ENCODE measurements at places on chromosomes 7 and 10. TPM values are rescaled to one million over a fixed set of nuclear protein-coding genes. Genes with fewer than 3 reads are reported as not detected.

The HHEX gene
- total RNA-seq = 0.19 TPM

The GHRHR gene
- not detected for total RNA-seq

The TCF7L2 gene
- total RNA-seq = 25.7 TPM

The ADRB1 gene
- total RNA-seq = 0.56 TPM

The MMS19 gene
- total RNA-seq = 67.0 TPM

The AGMO gene
- not detected for total RNA-seq

The SUPV3L1 gene
- total RNA-seq = 73.6 TPM

The MMRN2 gene
- 1.5 TPM for total RNA-seq

The ASIC3 gene
- total RNA-seq = 3.9 TPM

The TMEM178B gene
- total RNA-seq = 0.02 TPM
